Melanocyte of skin (primary cell): ENCODE measurements at places on chromosomes 2 and 18. TPM values are rescaled to one million over a fixed set of nuclear protein-coding genes. Genes with fewer than 3 reads are reported as not detected.

Gene NAT8
- not detected in 2 replicates for total RNA-seq

Gene OR6B2
- total RNA-seq = not detected in 2 replicates

Gene ANKRD62
- total RNA-seq = under 0.01 TPM in 1 of 2 replicates, not detected in the other

Gene DES
- total RNA-seq = under 0.01 TPM in 1 of 2 replicates, not detected in the other

Gene UGT1A4
- not detected in 2 replicates for total RNA-seq

Gene CTDSP1
- 26.5 and 26.6 TPM in 2 replicates for total RNA-seq
